ENCODE measurements at places on chromosomes 1 and 21.

GRCh38 chr1:47582891-47583608 is 145.2 kb downstream of the FOXD2 start:
- DNase-seq: no peak

DNA sequence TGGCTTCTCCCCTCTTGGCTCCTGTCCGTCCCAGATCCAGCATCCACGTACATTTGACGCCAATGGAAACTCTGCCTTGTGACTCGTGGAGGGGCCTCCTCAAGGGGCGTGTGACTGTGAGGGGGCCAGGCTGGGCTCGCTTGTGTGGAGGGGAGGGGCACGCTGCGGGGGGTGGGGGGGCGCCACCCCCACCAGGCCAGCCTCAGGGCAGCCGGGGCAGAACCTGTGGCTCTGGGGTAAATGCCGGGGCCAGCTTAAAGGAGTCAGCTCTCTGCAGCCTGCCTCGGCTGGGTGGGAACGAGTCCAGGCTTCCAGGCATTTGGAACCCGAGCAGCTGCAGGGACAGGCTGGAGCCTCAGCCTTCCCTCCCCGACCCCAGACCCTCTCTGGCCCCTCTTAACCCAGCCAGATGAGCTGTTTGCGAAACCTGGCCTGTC is 94.1 kb downstream of the SIK1 start:
- DNase-seq: peak; percentile 81

DNA sequence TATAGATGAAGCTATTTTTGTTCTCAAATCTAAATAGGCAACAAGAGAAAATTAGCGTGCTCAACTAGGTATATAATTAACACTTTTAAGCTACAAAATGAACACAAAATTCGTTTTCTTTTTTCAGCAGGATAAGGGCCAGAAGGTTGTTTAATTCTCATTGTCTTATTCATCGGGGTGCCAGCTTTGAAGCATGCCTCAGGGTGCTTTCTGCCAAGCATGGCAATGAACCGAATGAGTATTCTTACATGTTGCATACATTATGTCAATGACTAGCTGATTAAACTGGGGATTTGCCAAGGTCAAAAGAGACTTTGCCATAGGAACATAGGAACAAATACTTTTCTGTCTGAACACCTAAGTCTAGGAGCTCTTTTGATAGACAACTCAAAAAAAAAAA is 102.0 kb upstream of the MAP1LC3C start:
- DNase-seq: no peak

DNA sequence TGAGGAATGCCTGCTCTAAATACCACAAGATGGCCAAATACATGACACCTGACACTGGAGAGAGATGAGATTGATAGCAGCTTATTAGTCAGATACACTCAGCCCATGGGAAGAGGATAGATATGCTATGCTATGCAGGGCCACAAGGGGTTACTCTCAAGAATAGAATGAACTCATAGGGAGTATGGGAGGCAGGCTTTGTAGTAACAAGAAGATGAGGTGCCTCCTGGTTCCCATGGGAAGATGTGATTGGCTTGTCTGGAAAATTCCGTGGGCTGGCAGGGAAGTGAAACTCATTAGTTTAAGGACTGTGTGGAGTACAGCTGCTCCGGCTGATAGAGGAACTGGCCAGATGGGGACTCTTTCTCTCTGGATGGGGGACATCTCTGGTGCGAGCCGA is 16.5 kb downstream of the CCDC30 start:
- no peak for DNase-seq

DNA sequence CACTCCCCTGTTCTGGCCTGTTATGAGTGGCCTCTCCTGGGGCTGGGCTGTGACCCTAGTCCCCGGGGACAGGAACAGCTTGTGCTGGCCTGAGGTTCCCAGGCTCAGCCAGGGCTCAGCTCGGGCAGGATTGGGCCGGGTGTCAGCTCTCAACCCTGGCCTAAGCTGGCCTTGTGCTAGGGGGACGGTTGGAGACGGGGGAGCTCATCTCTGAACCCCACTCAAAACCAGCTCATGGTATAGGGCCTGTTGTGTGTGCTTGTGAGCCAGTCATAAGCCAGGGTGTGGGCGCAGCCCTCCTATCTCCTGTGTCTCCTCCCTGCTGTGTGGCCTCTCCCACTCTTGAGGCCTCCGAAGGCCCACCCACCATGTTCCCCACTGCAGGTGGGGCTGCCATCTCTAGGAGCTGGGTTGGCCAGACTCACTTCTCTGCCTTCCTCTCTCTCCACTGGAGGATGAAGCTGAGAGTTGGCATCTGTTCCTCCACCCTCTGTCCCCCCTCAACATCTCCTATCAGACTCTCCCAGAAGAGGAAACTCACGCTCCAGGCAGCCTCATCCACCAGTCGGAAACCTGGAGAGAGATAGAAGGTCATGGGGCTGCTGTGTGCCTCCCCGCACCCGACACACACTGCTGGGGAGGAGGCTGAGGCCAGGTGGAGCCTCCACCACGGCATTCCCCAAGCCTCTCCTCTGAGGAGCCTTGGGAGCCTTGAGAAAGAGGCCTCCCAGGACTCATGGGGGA is 1.4 kb downstream of the PEAR1 start:
- no peak for DNase-seq

DNA sequence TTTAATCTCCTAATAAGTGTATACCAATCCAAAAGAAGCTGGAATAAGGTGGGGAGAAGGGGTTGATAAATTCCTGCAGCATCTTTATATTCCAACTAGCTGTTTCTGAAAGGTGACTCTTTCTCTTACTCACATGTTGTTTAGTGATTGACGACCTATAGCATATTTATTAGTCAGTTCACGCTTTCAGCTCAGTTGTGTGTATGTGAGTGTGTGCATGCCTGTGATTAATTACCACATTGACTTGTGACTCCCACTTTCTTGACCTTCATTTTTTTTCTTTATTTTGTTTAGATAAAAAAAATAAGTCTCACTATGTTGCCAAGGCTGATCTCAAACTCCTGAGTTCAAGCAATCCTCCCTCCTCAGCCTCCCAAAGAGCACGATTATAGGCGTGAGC is 44.4 kb downstream of the ATP2B4 start:
- no peak for DNase-seq

- peak; percentile 55 for DNase-seq
These were observed 5.5 kb downstream of the EFNA3 start for GRCh38 chr1:155083865-155084721.

DNA sequence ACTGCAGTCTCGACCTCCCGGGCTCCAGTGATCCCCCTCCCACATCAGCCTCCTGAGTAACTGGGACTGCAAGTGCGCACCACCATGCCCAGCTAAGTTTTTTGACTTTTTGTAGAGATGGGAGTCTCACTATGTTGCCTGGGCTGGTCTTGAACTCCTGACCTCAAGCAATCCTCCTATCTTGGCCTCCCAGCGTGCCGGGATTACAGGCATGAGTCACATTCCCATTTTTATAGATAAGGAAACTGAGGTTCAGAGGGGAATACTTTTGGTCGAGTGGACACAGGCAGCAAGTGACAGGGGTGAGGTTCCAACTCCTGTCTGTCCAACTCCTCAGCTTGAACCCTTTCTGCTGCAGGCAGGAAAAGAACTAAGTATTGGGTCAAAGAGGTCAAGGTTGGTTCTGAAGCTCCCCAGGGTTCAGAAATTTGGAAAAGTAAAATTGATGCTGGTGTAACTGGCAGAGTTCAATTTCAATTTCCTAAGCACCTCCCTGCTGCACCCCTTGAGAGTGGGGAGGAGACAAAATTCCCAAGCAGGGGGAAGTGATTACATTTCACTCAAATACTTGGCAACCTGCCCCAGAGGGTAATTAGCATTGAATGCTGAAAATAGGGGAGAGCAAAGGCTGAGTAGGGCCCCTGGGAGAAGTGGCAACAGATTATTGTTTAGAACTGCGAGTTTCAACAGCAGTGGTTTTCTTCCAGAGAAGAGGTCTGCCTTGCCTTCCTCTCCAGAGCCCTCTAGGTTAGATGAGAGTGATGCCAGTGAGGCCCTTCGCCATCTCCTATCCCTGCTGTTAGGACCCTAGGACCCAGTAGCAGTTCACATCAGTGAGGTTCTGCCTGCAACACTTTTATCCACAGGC is 17.5 kb upstream of the ALPL start:
- peak; percentile 63 for DNase-seq

- DNase-seq: no peak
These were observed 3.5 kb upstream of the SLC44A5 start for GRCh38 chr1:75614399-75614756.

Data from tongue (tissue), 3 donors.